CD4-positive, alpha-beta T cell treated with Interleukin-15 for 1 hour (primary cell): ENCODE measurements at places on chromosomes 2 and 18.

DNA sequence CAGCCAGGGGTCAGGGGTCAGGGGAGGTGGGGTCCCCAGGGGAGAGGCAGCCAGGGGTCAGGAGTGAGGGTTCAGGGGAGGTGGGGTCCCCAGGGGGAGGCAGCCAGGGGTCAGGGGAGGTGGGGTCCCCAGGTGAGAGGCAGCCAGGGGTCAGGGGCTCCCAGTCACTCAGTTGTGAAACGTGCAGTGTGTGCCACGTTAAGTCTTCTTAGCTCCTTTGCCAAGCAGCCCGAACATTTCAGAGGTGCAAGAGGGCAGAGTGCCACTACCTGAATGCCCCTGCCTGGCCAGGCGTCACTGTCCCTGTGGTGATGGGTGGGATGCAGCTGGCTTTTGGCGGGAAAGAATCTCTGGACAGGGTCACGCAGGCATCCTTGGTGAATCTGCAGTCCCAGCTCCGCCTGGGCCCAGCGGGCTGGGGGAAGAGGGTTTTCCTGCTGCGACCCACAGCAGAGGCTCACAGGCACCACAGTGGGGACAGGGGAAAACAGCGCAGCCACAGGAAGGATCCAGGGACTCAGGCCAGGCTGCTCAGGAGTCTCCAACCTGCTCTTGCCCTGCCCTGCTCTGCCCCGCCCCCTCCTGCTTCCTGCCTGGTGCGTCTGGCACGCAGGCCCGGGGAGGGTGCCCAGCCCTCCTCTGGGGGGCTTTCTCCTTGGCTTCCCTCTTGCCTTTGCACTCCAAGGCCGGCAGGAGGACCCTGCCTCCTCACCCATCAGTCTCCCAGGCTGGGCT, 188.3 kb downstream of the TWIST2 start:
- DNase-seq, result no peak

DNA sequence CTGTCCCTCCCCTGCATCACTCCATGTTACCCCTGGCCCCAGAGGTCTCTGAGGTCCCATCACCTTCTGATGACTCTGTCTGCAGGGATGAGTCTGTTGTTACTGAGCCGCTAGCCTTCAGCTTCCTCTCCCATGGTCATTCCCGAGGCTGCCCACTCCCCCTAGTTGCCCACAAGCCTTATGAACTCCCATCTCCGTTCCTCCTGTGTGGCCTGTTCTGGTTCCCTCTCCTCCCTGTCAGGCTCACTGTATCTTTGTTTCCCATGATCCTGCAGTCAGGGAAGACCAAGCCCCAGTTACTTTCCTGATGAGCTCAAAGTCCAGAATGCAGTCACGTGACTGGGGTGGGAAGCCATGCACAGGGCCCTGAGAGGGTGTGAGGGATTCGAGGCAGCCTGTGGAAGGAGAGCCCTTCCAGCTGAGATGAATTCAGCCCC, 39.5 kb downstream of the INPP4A start:
- DNase-seq, result no peak

DNA sequence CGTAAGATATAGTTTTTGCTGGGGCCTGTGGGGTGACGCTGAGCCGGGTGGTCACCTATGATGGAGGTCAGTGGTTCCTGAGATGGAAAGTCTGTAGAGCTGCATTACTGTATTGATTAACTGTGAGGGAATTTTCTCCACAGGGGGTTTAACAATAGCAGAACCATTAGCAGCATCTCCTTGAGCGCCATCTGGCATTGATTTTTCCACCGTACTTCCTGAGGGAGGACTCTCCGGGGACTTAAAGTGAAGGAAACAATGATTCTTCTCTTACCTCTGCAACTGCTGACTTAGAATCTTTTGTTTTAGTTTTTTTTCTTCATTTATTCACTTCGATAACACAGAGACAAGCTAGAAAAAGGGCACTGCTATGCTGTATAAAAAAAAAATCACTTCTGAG, 22.6 kb upstream of the RNF125 start:
- no peak for DNase-seq

GRCh38 chr18:68436485-68436884, 278.4 kb downstream of the TMX3 start:
- DNase-seq, result no peak

- no peak for DNase-seq
These were observed 37.8 kb downstream of the RDH14 start for GRCh38 chr2:18522484-18523146.

DNA sequence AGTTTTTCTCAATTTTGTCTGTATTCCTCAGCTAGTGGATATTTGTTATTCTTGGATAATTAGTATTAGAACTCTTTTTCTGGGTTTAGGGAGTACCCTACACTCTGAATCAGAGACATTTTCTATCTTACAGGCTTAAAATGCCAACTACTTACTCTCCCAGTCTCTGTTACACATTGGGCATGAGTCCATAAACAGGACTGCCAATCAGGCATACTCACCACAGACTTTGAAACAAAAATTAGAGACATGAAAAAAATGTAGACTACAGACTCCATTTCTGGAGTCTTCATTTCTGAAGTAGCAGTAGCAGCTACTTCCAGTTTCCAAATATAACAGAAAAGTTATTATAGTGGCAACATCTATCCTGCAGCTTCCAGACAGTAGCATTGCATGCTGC, 279.7 kb downstream of the MBD5 start:
- DNase-seq, result no peak

- DNase-seq, result no peak
These were observed 729 bp upstream of the REL start for GRCh38 chr2:60880643-60881046.

- DNase-seq, result no peak
These were observed 402.0 kb upstream of the ACVR2A start for GRCh38 chr2:147442816-147443215.

DNA sequence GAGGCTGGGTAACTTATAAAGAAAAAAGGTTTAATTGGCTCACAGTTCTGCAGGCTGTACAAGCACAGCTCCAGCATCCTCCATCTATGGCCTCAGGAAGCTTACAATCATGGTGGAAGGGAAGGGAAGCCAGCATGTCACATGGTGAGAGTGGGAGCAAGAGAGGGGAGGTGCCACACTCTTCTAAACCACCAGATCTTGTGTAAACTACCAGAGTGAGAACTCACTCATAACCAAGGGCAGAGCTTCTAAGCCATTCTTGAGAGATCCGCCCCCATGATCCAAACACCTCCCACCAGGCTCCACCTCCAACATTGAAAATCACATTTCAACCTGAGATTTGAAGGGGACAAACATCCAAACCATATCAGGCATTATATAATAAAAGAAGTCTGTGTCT, 121.6 kb upstream of the CDC42EP3 start:
- no peak for DNase-seq

- no peak for DNase-seq
These were observed 309.3 kb upstream of the PIK3C3 start for GRCh38 chr18:41645589-41646360.

DNA sequence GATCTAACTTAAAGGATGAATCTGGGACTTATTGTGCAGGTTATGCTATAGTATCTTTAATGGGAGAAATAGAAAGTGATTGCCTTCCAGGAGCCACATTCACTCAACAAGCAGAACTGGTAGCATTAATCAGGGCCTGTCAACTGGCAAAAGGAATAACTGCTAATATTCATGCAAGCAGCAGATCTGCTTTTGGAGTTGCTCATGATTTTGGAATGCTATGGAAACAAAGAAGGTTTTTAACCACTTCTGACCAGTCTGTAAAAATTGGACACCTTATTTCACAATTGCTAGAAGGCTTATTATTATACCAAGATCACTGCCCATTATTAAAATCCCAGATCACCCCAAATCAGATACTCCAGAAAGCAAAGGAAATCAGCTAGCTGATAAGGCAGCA, 200.4 kb downstream of the MREG start:
- DNase-seq, result no peak

DNA sequence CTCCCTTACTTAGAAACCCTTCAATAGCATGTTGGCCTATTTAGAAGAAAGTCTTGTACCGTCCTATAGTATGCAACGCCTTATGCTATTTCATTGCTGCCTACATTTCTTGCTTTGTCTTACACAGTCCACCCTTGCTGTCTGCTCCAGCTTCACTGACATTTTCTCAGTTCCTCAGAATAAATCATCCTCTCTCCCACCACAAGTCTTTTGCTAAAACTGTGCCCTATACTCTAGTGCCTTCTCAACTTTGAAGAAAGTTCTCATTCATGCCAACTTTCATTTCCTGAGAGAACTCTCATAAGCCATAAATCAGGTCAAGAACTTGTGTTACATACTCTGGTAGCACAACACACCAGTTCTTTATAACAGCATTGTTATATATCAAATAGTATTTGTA, 54.3 kb upstream of the COL3A1 start:
- DNase-seq, result no peak

- no peak for DNase-seq
These were observed 249.1 kb downstream of the FAM210A start for GRCh38 chr18:13477147-13477683.

- no peak for DNase-seq
These were observed 153.1 kb upstream of the KLHL29 start for GRCh38 chr2:23231865-23232264.

DNA sequence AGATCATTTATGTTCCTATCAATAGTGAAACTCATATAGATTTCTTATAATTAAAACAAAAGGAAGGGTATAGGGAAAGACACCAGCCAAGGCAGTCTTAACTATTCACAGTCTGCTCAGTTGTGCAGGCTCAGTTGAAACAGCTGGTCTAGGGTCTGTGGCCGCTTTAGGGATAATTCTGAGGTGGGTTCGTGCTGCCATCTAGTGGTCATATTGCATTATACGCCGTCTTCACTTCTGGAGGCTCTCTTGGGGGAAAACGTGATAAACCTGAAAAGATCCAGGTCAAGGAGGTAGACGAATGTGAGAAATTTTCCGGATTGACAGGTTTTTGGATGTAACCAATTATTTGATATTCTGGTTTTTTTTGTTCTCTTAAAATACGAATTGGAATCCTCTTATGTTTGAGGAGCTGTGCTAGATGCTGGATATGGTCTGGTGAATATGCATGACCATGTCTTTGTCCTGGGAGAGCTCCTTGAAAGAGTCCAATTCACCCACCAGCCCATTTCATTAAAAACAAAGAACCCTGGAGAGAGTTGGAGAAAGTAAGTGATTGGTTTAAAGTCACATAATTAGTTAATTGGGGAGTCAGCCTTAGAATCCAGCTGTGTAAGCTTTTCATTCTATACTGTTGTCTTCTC, 492.4 kb downstream of the PLCL1 start:
- DNase-seq, result peak; percentile 36

DNA sequence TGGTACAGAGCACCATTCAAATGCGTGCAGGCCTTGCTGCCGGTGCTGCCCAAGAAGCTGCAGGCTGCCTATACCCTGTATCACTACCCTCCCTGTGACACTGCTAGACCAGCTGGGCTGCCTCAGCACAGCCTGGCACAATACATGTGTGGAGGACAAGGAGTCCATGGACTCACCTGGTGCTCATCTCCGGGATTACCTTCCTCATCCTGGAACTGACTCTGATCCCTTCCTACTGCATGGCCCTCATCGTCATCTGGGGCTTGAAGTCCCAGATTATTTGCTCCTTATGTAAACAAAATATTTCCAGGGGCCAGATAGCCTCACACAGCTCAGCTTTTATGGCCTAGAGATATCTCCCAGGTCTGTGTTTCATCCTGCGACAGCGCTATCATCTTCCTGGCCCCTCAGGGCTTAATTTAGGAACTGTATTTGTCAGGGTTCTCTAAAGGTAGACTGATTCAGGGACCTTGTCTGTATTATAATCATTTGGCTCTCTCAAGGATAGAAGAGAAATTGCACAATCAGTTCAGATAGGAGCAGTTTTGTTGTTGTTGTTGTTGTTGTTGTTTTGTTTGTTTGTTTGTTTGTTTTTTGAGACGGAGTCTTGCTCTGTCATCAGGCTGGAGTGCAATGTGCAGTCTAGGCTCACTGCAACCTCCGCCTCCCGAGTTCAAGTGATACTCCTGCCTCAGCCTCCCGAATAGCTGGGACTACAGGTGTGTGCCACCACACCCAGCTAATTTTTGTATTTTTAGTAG, 42.9 kb downstream of the WDR75 start:
- no peak for DNase-seq

DNA sequence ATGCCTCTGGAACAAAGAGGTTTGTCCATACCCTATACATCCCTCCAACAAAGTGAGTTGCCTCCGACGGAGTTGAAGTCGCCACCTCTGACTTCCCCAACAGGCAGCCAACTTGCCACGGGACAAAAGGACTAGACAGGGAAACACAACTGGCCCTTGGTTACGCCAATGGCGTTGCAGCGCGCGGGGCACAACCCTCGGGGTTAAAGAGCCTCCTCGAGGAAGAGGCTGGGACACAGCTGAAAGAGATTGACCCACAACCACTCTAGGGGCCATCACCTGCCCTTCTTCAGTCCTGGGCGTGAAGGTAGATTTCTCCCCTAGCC, 545 bp downstream of the GTF3C2 start:
- DNase-seq, result peak; percentile 53

GRCh38 chr18:43982582-43982981, 698.1 kb upstream of the SETBP1 start:
- DNase-seq, result no peak

DNA sequence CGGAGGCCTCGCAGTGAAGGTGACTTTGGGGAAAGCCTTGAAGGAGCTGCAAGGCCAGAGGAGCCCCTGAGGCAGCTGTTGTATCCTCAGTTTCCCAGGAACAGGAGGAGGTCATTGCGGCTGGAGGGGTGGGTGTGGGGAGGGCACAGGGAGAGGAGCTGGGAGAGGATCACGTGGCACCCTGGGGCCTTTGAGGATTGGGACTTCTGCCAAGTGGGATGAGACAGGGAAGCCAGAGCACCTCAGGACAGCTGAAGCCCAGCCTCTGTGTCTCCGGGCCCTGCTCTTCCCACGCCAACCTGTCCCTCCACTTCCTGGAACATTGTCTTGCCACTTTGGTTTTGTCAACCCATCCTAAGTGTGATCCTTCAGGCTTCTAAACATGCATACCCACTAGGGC, 19.4 kb upstream of the RRM2 start:
- DNase-seq, result no peak

- DNase-seq, result no peak
These were observed 271.8 kb upstream of the FANCL start for GRCh38 chr2:58512878-58513277.

- DNase-seq, result no peak
These were observed 9.6 kb downstream of the MBOAT2 start for GRCh38 chr2:8993902-8994278.

GRCh38 chr2:215567504-215567903, 131.6 kb upstream of the FN1 start:
- no peak for DNase-seq

DNA sequence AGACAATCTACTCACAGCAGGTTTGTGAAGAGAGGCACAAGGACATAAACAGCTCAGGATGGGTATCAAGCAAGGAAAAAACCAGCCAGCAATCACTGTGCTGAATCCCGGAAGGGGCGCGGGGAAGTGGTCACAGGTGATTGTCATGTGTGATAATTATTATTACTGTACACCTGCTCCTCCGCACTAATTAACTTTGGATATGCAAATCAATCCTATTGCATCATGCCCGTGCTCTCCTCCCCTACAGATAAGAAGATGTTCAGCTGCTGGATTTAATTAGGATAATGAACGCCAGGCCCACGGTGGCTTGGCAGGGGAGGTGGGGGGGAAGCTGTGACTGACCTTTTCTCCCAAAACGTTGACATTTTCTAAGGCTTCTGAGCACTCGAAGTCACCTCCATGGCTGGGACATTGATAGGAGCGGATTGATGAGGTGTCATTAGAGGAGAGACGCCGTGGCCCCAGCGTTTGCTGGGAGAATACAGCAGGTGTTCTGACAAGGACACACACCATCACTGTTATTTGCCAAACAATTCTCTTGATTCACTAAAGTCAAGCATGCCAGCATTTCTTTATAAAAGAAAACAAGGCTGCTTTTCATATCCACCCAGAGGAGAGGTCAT, 160.3 kb upstream of the VRK2 start:
- DNase-seq, result no peak
